ENCODE measurements at places on chromosomes 12 and 14.

DNA sequence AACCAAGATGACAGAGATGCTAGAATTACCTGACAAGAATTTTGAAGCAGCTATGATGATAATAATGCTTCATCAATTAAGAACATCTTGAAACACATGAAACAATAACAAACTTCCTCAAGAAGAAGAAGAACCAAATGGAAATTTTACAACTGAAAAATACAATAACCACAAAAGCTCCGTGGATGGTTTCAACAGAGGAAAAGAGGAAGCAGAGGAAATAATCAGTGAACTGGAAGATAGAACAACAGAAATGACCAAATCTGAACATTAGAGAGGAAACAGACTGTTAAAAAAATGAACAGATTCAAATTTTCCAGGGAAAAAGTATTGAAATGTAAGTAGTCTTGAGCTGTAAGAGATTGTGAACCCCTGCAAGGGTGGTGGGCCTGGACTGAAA, 62.8 kb upstream of the SLC35F4 start:
- DNase-seq, result no peak

- DNase-seq, result no peak
Observed at GRCh38 chr12:97778111-97778510, 315.5 kb downstream of the RMST start.

DNA sequence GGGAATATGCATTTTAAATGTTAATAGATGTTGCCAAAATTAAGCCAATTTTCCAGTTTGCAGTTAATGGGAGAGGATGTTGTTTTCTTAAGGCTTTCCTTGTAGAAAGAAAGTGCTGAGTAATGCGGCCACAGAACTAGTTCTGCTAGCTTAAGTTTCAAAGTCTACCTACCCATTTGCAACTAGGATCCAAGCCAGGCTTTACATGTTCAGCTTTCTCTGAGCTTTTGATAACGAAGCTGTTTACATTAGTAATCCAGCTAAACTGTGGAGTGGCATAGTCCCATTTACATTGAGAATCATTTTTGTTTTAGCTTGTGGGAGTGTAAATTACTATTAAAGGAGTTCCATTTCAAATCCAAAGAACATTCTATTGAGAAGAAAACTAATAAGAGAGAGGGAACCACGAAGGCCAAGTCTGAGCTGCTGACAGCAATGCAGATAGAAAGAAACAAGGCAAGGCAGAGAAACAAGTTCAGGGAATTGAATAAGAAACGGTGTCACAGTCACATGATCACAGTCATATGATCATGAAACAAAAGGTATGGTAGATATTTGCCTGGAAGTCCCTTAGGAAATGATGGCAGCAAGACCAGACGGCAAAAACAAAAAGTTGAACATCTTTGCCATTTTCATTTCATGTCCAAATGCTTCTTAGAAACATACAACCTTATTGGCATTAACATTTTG, 274.9 kb downstream of the PAWR start:
- no peak for DNase-seq

DNA sequence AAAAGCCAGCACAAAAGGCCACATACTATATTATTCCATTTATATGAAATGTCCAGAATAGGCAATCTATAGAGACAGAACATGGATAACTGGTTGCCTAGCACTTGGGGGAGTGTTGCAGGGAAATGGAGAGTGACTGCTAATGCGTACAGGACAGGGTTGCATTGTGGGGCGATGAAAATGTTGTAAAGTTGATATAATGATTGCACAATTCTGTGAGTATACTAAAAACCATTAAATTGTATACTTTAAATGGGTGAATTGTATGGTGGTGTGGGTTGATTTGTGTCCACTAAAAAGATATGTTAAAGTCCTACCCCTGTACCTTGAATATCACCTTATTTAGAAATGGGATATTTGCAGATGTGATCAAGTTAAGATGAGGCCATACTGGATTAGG, 7.0 kb upstream of the CAPRIN2 start:
- no peak for DNase-seq

DNA sequence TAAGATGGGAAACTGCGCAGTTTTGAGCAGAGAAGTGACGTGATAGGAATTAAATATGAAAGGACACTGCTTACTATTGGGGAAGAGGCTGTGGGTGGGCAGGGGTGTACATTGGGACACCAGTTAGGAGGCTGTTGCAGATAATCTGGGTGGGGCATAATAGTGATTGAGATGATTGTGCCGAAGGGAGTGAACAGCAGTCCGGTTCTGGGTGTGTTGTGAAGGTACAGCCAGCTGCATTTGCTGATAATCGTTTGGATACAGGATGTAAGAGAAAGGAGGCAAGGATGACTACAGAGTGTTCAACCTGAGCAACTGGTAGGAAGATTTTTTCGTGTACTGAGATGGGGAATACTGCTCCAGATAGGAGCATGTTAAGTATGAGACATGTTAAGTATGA, 205.2 kb upstream of the NEDD1 start:
- no peak for DNase-seq

- no peak for DNase-seq
Observed at GRCh38 chr12:77220586-77220985, 155.2 kb upstream of the E2F7 start.

DNA sequence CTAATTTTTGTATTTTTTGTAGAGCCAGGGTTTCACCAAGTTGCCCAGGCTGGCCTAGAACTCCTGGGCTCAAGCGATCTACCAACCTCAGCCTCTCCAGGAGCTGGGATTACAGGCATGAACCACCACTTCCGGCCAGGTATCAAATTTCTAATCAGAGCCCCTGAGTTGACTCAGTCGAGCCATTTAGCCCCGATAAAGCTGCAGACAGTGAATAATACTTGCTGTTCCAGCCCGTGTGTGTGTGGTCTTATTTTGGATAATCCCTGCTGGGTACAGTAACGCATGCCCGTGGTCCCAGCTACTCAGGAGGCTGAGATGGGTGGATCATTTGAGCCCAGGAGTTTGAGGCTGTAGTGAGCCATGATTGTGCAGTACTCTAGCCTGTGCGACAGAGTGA, 57.0 kb downstream of the TEAD4 start:
- DNase-seq, result no peak

- DNase-seq, result no peak
Observed at GRCh38 chr12:93314177-93314497, 63.6 kb upstream of the NUDT4 start.

All from stimulated activated CD4-positive, alpha-beta T cell treated with anti-CD3 and anti-CD28 coated beads, Interleukin-4, amount 100 ng/mL, for 48 hours (primary cell).